ENCODE measurements at places on chromosomes 7 and 10.

DNA sequence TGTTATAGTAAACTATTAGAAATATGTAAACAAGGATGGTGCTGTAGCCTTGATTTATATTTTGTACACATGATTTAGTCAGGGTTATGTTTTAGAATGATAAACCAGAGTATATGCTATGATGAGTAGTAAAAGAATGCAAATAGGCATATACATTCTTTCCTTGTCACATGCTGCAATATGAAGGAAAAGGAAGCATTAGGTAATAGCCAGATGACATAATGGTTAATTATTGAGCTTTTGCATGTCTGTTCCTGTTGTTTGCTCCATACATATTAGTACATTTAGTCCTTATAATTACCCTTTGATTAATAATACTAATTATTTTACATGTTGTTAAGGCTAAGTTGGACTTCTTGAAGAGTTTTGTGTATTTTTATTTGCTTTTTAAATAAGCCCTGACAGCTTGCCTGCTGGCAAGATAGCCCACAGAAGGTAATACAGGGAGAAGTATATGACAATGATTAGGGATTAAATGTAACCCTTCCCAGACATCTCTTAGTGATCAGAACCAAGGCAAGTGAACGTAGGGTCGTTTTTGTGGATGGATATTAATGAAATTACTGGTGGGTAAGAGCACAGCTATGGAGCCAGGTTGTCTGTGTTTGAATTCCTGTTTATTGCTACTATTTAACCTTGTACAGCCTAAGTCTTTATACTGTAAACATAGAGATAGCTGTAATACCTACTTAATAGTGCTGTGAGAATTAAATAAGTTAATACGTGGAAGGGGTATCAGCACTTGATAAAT, 68.4 kb downstream of the PHTF2 start:
- DNase-seq, result no peak

GRCh38 chr7:124246262-124246863, 213.5 kb upstream of the TMEM229A start:
- DNase-seq, result no peak

DNA sequence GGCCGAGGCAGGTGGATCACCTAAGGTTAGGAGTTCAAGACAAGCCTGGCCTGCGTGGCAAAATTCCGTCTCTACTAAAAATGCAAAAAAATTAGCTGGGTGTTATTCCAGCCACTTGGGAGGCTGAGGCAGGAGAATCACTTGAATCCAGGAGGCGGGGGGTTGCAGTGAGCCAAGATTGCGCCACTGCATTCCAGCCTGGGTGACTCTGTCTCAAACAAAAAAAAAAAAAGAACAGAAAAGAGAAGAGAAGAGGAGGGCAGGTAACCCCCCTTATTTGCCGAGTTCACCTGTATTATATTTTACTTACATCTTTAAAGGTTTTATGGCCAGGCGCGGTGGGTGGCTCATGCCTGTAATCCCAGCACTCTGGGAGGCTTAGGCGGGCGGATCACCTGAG, 91.7 kb downstream of the RNF216 start:
- DNase-seq, result no peak

GRCh38 chr10:110179220-110179619, 28.2 kb upstream of the MXI1 start:
- DNase-seq, result no peak

GRCh38 chr7:127322351-127322750, 69.6 kb upstream of the GRM8 start:
- peak; percentile 48 for DNase-seq

GRCh38 chr10:109926061-109926745, 2.9 kb upstream of the XPNPEP1 start:
- no peak for DNase-seq
